Endothelial cell (in vitro differentiated cells): ENCODE measurements at places on chromosomes 7 and 10. TPM values are rescaled to one million over a fixed set of nuclear protein-coding genes. Genes with fewer than 3 reads are reported as not detected.

- DNase-seq = no peak
Observed at GRCh38 chr10:116968331-116968730, 36.7 kb downstream of the SHTN1 start.

GRCh38 chr10:32388258-32389027, 41.5 kb upstream of the EPC1 start:
- no peak for DNase-seq

GRCh38 chr7:137488038-137488437, 144.5 kb upstream of the PTN start:
- DNase-seq = no peak

DNA sequence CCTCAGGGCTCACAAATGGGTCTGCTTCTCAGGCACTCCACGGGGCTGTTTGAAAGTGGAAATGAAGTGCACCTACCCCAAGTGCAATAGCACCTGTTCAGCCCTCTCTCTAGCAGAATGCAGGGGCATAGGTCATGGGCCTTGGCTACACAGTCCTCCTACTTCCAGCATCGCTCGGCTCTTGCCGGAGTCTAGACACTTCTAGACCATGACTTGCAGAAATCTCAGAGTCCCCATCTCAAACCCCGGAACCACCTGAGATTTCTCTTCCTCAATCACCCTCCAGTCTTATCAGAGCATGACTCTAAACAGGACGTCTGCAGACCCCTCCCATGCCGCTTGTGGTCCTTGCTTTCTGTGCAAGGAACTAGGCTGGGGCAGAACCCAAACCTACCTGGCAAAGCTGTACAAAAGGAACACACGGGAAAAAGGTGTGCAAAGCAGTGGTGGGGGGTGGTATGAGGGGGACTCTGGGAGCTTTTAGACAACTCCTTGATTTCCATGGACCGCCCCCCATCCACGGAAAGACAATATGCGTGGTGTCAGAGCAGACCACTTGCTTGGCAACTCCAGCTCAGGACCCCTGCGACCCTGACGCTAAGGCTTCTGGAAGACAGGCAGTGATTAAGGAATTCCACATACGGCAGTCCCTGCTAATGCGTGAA, 13.8 kb downstream of the TMEM273 start:
- no peak for DNase-seq

SEMA3C gene
- 0.26 TPM for total RNA-seq

CPXM2 gene
- total RNA-seq = 0.33 TPM
